NCI-H526 (cell line): ENCODE measurements at places on chromosomes 1 and 21.

DNA sequence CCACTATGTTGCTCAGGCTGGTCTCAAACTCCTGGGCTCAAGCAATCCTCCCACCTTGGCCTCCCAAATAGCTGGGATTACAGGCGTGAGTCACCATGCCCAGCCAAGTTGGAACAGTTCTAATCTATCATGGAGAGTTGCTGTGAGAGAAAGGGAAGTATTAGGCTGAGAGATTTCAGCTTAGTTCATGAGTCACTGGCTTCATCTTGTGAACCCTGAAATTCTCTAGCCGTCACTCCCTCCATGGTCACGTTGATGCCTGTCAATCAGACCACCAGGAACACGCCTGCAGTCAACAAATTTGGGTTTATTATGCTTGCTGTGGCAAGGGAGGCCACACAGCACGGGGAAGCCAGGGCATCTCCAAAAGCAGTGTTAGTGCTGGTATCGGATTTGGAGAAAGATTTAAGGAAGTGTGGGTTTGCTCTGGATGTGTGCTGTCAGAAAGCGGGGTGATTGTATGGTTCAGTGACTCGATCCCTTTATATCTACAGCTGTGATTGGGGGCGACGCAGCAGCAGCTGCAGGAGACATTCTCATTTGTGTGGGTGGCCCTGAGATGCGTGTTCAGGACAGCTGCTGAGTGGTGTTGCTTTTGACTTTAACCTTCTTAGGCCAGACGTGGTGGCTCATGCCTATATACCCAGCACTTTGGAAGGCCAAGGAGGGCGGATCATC, 18.7 kb downstream of the UQCRHL start:
- no peak for DNase-seq

- DNase-seq = no peak
Observed at GRCh38 chr1:200916152-200916551, 21.5 kb downstream of the INAVA start.

DNA sequence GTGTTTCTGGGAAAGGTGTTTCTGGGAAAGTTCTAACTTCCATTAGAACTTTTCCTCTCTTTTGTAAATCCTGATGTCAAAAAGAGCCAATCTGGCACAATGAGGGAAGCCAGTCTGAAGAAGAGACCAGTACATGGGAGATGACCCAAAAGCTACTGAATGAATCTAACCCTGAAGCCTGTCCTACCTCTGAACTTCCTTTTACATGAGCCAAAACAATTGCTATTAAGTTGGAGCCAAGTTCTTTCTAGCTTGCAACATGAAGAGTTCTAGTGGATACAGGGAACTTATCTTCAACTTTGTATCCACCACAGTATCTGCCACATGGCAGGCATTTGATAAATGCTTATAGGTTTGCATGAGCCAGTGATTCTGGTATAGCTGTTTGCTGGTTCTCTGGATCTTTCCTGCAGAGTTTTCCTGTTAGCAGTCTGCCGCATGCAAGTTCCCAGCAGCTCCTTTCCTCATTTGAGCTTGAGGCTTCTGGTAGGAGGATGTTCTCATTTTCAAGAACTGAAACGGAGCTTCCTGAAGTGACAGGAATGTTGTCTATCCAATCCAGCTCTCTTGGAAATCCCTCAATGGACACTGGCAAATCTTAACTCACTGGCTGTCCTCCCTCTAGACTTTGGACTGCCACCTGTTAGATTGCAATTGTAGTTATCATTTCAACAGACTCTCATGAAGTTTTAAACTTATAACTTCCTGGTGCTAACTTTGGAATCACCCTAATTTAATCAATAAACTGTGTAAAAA, 73.1 kb upstream of the LPGAT1 start:
- no peak for DNase-seq

GRCh38 chr21:15645830-15646229, 84.0 kb upstream of the USP25 start:
- no peak for DNase-seq

- no peak for DNase-seq
Observed at GRCh38 chr1:62876535-62876934, 92.6 kb downstream of the ATG4C start.

GRCh38 chr1:10432910-10433700, 2.9 kb downstream of the CENPS start:
- DNase-seq = no peak

DNA sequence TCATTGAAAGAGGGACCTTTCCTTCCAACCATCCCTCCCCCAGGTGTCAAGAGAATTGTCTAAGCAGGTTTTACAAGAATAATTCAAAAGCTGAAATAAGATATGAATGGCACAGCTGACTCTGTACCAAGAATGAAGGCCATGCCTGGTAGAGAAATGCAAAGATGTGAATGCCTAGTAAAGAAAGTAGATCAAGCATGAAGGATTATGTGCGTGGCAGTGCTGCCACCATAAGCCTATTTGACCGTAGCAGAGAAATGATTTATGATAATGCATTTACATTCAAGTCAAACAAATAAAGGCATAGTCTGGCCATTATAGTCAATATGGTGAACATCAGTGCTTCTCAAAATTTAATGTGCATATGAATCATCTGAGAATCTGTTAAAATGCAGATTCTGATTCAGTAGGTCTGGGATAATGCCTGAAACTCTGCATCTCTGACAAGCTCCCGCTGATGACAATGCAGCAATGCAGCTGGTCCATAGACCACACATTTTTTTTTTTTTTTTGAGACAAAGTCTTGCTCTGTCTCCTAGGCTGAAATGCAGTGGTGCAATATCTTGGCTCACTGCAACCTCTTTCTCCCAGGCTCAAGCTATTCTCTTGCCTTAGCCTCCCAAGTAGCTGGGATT, 16.6 kb upstream of the CLCA4 start:
- DNase-seq = peak; percentile 22

DNA sequence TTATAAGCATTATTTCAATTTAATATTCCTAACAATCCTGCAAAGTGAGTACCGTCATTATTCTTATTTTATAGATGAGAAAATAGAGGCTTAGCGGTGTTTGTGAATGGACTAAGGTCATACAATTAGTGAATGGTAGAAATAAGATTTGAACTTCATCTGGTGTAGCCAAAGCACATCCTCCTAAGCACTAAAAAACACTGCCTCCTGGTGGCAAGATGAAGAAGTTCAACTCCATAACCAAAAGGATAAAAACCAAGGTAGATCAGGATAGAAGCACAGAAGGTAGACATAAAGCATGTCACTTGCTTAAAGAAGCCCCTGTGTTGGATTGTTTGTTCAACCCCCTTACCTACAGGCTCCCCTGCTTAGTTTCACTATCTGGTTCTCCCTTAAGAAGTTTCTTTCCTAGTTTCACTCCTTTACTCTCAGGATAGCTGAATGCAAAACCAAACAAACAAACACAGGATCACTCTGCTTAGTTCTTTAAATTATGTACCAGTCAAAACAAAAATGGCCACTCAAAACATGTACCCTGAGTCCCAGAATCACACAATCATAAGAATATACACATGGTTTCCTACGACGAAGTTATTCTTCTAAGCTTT, 12.7 kb upstream of the AIM2 start:
- DNase-seq = peak; percentile 59

DNA sequence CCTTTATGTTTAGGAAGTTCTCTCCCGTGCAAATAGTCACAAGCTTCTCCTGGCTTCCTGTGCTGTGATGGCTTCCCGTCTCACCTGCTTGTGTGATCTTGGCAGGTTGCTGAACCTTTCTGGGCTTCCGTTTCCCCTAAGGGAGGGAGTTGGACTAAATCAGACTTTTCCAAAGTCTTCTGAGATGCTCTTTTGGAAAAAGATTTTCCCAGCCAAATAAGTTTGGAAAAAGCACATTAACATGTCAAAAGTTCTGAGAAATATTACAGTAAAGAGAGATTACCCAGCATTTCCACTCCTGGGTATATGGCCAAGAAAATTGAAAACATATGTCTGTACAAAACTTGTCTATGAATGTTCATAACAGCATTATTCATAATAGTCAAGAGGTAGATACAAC, 36.0 kb upstream of the TENT5C start:
- DNase-seq = no peak

DNA sequence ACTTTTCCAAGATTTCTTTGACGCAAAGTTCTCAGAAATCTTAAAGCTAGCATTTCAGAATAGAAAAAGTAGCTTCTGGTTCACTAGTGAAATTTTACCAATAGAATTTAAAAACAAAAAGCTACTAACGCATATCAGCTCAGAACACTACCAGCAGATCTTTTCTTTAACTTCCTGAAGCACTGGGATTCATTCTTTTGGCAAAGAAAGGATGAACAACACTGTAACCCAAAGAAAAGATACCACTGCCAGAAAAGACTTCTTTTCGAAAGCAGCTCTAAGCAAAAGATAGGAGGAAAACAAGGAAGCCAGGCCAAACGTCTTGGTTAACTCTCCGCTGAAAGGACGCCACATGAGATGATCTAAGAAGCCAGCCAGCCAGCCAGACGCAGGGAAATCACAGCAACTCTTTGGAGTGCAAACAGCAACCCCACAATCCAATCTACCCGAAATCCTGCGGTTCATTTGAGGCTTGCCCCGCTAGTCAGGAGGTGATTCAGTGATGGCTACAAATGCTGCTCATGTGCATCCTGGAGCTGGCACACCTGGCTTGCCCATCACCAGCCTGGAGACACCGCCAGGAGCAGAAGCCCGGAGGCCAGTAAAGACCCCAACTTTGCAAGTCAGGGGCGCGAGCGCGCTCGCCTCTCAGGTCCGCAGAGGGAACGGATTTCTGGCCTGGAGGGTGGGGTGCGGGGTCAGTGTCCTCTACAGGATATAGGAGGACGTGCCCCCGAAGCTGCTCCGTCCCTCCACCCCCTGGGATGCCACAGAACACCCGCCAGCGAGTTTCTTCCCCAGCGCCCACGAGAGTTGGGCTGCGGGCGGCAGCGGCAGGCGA, 812 bp downstream of the NBPF1 start:
- peak; percentile 60 for DNase-seq

- no peak for DNase-seq
Observed at GRCh38 chr1:46254668-46255067, 7.1 kb downstream of the RAD54L start.

DNA sequence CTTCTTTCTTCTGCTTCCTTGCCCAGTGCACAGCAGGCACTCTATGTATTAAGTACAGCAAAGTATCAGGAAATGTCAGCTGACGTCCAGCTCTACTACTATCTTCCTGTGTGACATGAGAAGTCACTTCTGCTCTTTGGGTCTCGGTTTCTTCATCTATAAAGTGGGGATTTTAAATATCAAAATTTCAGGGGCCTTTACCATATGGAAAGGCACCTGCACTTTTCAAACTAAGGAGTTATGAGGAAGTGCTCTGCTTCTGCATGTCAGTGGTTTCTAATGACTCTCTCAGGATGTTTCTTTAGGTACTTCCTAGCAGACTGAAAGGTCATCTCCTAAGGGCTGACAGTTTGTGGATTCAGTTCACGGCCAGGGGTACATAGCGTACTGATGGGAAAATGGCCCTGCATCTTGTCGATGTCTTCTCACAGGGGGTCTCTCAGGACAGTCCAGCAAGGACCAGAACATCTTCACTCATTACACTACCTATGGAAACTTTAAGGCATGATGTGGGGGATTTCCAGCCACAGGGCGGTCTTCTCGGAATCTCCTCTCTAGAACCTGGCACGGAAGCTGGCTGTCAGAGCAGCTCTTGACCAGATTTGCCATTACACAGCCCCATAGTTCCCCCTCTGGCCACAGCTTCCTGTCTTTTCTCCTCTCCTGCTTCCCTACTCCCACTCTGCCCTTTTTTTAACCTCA, 42.0 kb upstream of the MTF1 start:
- no peak for DNase-seq

DNA sequence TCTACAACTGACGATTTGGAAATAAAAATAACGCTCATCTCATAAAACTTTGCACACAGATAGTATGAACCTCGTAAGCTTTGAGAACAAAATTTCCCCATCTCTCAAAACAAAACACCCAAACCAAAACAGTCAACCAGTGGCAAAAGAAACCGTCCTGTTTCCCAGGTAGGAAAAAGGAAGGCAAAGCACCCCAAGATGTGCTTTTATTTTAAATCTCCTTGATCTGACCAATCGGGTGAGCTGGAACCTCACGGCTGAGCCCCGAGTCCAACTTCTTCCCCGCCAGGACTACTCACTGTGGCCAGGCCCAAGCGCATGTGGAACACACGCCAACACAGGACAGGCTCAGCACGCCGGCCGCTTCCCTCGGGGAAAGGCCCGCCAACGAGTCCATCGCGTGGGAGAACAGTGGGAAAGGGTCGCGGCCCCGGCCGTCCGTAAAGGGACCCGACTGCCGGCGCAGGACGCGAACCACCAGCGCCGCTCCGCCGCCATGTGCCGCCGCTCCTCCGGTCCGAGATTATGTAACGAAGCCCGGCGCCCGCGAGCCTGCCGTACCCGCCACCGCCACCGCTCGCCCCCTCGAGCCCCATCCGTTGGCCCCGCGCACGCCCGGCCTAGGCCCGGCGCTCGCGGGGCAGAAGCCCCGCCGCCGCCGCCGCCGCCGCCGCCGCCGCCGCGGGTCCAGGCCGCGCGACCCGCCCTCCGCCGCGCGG, 759 bp downstream of the AHCTF1 start:
- peak; percentile 49 for DNase-seq

GRCh38 chr1:2044510-2045319, 5.5 kb upstream of the PRKCZ start:
- peak; percentile 17 for DNase-seq

GRCh38 chr21:29305068-29305467, 6.3 kb downstream of the BACH1 start:
- DNase-seq = no peak

DNA sequence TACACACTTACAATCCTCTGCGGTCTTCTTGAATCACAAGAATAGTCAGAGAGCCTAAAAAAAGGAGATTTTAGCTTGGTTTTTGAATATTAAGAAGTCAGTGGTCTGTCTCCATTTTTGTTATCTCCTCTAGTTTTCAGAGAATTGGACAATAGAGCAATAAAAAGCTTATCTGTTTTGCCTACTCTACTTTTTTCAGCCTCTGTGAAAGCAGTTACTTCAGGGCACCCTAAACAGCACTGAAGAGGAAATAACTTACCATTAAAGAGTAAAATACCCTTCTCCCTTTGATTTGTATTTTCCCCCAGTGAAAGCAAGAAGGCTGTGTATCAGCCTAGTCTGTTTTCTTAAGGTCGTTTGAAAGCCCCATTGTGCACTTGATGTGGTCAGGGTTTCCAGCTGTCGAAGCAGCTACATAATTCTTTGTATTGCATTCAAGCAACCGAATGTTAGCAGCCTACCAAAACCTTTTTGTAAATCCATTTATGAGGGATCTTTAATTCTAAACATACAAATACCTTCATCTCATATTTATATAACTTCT, 1.0 kb downstream of the NTMT2 start:
- no peak for DNase-seq

- DNase-seq = no peak
Observed at GRCh38 chr1:228000416-228000815, 6.4 kb upstream of the WNT3A start.

DNA sequence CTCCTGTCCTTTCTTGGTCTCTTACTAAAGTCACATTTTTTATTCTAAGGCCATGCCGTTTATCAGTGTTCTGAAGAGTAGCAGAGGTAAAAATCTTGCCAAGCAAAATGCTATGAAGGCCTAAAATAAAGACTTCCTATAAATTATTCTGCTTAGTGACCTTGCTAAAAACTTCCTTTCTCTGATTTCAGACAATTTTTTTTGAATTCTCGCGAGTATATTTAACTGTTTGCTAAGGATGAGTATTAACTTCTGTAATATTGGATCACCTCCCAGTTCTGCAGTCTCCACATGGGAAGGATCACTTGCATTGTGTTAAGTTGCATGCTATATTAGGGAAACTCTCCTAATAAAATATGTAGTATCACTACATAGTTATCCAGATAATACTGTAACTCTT, 123.4 kb upstream of the SNX7 start:
- no peak for DNase-seq
